Caudate nucleus (tissue), 63 donors: ENCODE measurements at places on chromosomes 5 and 9.
A peak's percentile ranks its signal among the peaks of the same experiment; 100 is the strongest.

- DNase-seq, result no peak
These were observed 183.9 kb downstream of the AUH start for GRCh38 chr9:91177661-91178280.

DNA sequence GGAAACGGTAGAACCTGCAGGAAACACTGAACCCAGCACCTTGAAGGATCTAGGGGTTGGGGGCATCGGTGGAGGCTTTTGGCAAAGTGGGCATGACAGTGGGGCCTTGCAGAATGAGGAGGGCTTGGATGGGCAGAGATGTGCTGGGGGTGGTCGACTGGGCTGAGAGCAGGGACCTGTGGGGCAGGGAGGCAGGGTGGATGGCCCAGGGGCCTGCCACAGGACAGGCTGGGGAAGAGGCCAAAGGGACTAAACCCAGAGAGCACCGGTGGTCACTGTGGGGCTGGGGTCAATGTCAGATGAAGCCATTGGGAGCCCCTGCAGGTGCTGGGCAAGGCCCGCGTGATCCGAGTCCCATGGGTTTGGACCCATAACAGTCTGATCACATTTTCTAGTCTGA is 175.3 kb downstream of the DAB2IP start:
- no peak for DNase-seq

GRCh38 chr5:134577796-134578577 is 52.5 kb downstream of the JADE2 start:
- DNase-seq, result peak; percentile 28

DNA sequence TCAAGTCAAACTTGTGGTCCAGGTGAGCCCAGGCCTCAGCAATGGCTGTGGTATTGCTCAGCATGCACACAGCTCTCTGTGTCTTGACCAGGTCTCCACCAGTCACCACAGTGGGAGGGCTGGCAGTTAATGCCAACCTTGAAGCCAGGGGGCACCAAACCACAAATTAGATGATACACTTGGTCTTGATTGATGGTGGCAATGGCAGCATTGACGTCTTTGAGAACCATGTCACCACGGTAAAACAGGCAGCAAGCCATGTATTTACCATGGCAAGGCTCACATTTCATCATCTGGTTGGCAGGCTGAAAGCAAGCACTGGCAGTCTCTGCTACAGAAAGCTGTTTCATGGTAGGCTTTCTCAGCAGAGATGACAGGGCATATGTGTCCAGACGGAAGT is 40.0 kb downstream of the NIM1K start:
- no peak for DNase-seq

GRCh38 chr9:109122726-109123621 is 3.2 kb upstream of the TMEM245 start:
- no peak for DNase-seq

DNA sequence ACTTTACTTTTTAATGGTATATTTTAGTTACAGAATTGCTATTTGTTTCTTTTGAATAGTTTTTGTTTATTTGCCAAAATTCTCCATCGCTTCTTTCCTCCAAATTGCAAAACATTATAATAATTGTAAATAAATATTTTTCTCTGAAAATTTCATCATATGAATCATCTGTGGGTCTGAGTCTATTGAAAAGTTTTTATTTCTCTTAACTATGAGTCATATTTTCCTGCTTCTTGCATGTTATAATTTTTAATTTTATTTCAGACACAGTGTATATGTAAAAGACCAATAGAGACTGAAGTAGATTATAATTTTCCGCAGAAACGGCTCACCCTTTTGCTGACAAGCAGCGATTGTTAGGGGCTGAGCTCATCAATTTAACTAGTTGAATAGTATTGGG is 279.1 kb upstream of the IL12B start:
- DNase-seq, result no peak

GRCh38 chr5:151569132-151570046 is 21.7 kb downstream of the FAT2 start:
- DNase-seq, result no peak

DNA sequence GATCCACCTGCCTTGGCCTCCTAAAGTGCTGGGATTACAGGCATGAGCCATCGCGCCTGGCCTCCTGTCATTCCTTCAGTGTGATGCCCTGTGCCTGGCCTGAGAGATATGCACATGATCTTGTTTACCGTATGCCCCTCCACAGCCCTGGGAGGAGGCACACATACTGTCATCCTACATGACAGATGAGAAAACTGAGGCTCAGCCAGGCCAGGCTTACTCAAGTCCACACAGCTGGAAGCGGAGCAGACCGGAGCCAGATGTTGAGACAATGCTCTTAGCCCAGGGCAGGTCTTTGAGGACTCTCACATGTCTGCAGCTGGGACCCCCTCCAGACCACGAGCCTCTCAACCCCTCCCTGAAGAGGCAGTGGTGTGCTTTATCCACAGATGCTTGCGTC is 38.7 kb upstream of the SH3PXD2B start:
- no peak for DNase-seq

DNA sequence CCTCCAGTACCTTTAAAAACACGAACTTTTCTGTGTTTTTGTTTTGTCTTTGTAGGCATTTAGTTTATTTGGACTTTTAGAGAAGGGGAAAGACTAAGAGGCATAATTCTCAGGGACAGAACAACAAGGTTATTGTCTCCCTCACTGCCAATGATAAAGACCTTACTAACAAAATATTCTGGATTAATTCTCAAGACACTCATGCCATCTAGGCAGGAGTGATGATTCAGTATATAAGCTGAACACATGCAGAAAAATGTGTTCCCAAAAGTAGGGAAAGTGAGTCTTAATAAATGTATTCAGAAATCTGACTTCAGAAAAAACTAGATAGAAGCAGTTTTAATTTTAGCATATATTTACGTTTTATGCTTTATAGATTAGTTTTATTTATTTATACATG is 17.4 kb upstream of the ASPN start:
- no peak for DNase-seq

GRCh38 chr5:32291591-32291990 is 21.1 kb downstream of the MTMR12 start:
- DNase-seq, result no peak

GRCh38 chr5:100110497-100110896 is 424.7 kb upstream of the FAM174A start:
- no peak for DNase-seq

- DNase-seq, result no peak
These were observed 140.5 kb upstream of the TARS1 start for GRCh38 chr5:33300209-33300742.

- DNase-seq, result no peak
These were observed 257.9 kb upstream of the ANKRD55 start for GRCh38 chr5:56490971-56491468.

- no peak for DNase-seq
These were observed 72.4 kb upstream of the FBXW11 start for GRCh38 chr5:172078726-172079345.

GRCh38 chr5:180111273-180112002 is 39.9 kb upstream of the RNF130 start:
- DNase-seq, result no peak

DNA sequence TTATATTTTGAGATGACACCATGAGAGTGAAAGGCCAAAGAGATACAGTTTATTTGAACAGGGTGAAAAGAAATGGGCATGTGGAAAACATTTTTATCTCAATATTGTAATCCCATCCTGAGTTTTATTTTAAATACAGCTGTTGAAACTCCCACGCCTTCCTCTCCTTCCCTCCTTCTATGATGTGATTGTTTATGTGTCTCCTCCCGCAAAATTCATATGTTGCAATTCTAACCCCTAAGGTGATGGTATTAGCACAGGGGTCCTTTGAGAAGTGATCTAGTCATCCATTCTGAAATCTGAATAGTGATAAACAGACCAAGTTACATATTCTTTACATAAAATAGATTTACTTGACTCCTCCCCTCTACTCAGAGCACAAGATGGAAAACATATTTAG is 1275.4 kb upstream of the C9orf72 start:
- no peak for DNase-seq

- no peak for DNase-seq
These were observed 196.3 kb downstream of the FBXO4 start for GRCh38 chr5:42121401-42121800.

DNA sequence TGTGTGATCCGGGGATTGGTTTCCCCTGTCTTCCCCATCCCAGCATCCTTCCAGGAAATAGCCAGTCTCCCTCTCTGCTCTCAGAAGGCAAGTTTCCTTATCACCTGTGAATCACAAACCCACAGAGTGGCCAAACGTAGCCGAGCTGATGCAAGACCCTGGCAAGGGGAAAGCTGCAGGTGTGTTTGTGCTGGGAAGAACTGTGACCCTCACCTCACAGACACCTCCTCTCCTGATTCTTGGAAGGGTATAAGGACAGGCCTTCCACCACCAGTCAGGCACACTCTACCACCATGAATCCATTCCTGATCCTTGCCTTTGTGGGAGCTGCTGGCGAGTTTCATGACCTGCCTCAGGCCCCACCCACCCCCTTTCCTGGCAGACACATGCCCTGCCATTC is at the start of gene PRSS3:
Gene PRSS3 (plus strand): TSS at position 281 of the 400 bp plus-strand sequence. CDS start 13 bp downstream, at position 294.
- no peak for DNase-seq

- no peak for DNase-seq
These were observed 146.0 kb upstream of the PPP1R2B start for GRCh38 chr5:156704139-156704538.

DNA sequence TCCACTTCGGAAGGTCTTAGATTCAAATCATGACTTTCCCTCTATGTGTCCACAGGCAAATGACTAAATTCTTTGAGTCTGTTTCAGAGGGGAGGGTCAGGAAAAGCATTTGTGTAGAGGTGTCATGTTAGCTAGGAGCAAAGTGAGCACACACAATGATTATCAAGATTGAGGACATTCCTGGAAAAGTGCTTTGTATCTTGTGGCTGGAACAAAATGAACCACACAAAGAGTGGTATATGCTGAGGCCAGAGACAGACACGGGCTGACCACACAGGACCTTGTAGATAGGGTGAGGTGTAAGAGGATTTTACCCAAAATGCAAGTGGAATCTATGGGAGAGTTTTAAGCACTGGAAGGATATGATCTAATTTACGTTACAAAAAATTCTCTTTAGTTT is 245.3 kb upstream of the NMUR2 start:
- DNase-seq, result no peak

GRCh38 chr9:20441711-20442423 is 180.4 kb downstream of the MLLT3 start:
- no peak for DNase-seq

DNA sequence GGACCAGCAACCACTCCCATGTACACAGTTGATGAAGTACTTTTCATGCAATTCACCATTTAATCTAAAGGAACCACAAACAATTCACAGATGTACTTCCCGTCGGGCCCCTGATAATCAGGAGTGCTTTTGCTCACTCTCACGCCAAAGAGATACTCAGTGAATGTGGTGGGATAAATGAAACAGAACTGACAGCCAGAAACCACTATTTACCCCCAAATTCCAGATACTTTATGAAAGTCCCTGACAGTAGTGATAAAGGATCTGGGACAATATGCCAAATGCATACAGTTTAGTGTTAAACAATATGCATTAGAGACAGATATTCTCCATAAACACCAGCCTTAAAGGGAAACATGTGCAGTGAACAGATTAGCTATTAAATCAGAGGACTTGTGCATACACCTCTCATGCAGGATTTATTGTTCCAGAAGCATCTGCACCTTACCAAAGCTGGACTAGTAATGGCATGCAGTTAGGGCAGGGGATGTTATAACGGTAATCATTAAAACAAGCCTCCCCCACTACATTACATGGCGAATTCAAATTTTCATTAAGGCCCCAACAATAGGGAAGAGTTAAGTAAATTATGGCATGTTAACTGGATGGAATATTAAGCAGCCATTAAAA is 74.0 kb upstream of the SLC25A51 start:
- no peak for DNase-seq

DNA sequence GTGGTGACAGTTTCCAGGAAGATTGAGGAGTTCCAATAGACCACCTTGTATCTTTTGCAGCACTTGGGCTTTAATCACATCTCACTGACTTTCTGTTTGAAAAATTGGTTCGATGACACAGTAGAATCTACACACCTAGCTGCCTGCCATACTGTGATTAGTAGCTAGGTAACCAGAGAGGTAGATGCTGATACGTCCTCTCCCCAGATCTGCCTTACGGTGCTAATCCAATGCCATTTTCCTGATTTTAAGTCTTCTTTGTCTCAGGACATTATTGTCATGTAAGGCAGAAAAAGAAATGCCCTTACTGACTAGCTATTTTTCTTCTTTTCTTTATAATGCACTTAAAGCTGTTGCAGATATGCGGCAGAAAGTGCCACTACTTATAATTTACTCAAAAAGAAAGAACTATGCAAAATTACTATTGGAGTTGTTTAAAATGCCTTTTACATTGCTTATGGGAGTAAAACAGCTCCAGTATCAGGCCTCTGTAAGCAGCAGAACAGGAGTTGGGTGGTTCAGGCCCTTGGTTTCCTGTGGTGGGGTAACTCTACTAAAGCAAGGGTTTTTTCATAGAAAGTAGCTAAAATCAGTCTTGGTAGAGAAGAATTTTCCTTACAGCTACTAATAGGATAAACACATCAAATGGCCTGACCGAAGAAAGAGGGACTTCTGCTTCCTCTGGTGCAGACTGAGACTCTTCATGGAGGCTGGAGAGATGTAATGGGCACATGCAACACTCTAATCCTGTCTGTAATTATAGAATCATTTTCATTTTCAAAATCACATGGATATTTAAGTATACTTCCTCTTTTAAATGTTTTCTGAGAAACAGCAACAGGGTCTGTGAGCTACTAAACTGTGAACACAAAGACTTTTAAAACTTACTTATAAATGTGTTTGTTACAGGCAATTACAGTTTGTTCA is 177.2 kb downstream of the MAPKAP1 start:
- no peak for DNase-seq

DNA sequence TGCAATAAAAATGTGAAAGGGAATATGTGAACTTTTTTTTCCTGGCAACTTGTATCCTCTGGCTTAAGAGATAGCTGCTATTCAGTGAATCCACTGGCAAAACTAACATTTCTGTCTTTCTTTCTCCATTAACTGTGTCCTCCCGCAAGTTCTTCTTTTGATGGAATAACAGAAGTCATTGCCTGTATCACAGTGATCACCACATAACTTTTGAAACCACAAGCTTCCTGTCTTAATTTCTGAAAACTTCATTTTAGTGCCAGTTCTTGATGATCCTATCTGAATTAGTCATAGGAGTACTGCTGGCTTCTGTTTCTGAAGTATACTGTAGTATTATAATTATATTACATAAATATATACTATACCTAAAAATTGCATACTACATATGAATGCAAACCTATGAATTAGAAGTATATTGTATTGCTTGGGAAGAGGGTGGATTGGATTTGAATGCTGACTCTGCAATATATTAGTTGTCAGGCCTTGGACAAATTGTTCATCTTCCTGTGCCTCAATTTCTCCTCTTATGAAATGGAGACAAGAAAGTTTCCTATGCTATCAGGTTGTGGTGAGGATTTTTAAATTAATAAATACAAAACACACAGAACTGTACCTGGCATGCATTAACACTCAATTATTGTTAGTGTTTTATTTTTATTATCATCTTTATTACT is 441.6 kb downstream of the CETN3 start:
- DNase-seq, result no peak

- no peak for DNase-seq
These were observed 60.3 kb downstream of the TTC39B start for GRCh38 chr9:15246708-15247107.

DNA sequence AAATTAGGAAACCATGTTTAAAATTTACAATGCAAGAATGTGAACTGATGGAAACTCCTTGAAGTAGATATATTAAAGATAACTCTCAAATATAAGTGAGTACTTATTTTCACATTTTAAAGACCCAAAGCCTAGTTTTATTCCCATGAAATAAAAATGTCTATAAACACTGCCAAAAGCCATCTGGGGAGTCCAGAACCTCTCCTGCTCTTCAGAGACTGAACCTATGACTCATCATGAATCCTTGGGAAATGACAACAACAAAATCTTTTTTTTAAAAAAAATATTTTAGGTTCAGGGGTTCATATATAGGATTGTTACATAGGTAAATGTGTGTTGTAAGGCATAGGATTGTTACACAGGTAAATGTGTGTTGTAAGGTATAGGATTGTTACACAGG is 33.8 kb upstream of the FYB1 start:
- DNase-seq, result no peak
